Activated CD4-positive, alpha-beta T cell treated with anti-CD3 and anti-CD28 coated beads, Interleukin-2, amount 10 ng/mL, durations not matched to agents 7 days and 5 days (primary cell): ENCODE measurements at places on chromosomes 6 and 20. TPM values are rescaled to one million over a fixed set of nuclear protein-coding genes. Genes with fewer than 3 reads are reported as not detected.

FAM209B gene
- 1.9 TPM for total RNA-seq

DNA sequence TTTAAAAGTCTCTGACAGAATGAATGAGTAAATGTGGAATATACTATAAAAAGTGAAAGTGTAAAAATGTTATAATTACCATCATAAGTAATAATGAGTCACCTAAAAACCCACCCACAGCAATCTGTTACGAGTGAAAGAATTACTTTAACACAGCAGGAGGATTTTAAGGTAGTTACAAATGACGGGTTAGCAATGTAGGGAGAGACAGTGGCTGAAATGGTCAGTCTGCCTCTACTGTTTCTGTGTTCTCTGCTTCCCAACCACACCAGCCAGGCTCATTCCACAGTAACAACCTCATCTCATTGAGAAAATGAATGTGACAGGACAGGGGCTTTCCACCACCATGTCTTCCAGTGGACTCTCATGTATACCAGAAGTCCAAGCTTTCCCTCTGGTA lies 124.4 kb upstream of the KCNK16 start:
- H3K36me3 ChIP-seq, result no peaks in the 10 kb centered on the region
- no peak for DNase-seq
- no peak overlapping the region for H3K4me3 ChIP-seq
- no peak overlapping the region for H3K27ac ChIP-seq

- no peak for DNase-seq
- H3K4me3 ChIP-seq, result peak overlapping the region; percentile 78
- no peaks in the 10 kb centered on the region for H3K36me3 ChIP-seq
- no peaks in the 10 kb centered on the region for H3K27me3 ChIP-seq
- peak overlapping the region; percentile 85 for H3K27ac ChIP-seq
Observed at GRCh38 chr6:157221817-157222175, 101.5 kb downstream of the TMEM242 start.

- peaks cover 68% of the 10 kb centered on the region for H3K36me3 ChIP-seq
- H3K27me3 ChIP-seq, result no peaks in the 10 kb centered on the region
- DNase-seq, result no peak
- H3K27ac ChIP-seq, result no peak overlapping the region
- no peak overlapping the region for H3K4me3 ChIP-seq
Observed at GRCh38 chr6:41088451-41088850, 15.7 kb downstream of the NFYA start.

GRCh38 chr6:57242505-57242904 lies 20.4 kb upstream of the RAB23 start:
- H3K27me3 ChIP-seq, result peaks cover 3% of the 10 kb centered on the region
- no peak for DNase-seq
- H3K27ac ChIP-seq, result no peak overlapping the region
- H3K36me3 ChIP-seq, result no peaks in the 10 kb centered on the region
- no peak overlapping the region for H3K4me3 ChIP-seq

DNA sequence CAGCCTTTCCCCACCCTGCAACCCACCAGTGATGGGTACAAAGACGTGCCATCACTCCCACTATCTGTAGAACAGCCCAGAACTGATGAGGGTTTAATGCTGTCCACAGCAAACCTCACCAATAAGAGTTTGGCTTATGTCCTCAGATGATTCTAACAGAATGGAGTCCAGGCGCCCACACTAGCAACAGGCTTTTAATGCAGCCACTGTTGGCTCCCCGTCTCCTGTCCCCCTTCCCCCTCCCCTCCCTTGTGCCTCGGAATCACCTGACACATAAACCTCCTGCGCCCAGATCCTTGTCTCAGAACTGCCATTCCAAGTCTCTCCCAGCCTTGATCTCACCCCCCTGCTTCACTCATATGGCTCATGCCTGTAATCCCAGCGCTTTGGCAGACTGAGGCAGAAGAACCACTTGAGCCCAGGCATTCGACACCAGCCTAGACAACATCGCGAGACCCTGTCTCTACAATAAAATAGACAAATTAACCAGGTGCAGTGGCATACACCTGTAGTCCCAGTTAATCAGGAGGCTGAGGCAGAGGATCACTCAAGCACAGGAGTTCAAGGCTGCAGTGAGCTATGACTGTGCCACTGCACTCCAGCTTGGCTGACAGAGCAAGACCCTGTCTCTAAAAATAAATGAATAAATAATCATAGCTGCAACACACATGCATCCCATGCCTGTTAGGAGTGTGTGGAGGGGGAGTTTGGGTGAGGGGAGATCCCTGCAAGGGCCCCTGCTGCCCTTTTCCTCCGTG lies 85.6 kb downstream of the SNX5 start:
- no peaks in the 10 kb centered on the region for H3K36me3 ChIP-seq
- H3K27me3 ChIP-seq, result peaks cover 6% of the 10 kb centered on the region
- H3K27ac ChIP-seq, result peak overlapping the region; percentile 52
- H3K4me3 ChIP-seq, result no peak overlapping the region
- no peak for DNase-seq

DNA sequence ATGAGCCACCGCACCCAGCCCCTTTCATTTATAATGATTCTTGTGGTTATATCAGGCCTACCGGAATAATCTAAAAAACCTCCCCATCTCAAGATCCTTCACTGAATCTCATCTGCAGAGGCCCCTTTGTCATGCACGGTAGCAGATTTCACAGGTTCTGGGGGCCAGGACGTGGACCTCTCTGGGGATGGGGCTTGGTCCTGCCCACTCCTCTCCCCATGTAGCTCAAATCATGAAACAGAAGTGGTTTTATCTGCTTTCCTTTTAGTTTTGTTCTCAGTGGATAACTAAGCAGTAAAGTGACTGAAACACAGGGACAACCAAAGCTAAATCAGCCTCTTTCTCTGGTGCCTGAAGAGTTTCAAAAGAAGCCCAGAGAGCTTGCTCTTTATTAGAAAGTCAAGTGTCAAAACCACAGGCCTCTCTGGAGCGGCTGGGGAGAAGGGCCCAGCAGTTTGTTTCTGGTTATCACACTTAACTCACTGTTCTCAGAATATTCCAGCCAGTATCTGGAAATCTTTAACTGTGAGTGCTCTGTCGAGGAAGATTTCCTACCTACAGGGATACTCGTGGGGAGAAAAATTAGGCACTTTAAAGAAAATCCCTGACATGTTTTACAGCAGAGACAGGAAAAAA lies 60.6 kb upstream of the FAM184A start:
- H3K4me1 ChIP-seq, result peaks cover 8% of the 10 kb centered on the region
- H3K27me3 ChIP-seq, result peaks cover 2% of the 10 kb centered on the region
- no peak overlapping the region for H3K4me3 ChIP-seq
- no peak for DNase-seq
- no peak overlapping the region for H3K27ac ChIP-seq
